ENCODE measurements at places on chromosomes 1 and 21.

GRCh38 chr1:95326023-95326422 is 92.0 kb downstream of the RWDD3 start:
- no peak for DNase-seq

DNA sequence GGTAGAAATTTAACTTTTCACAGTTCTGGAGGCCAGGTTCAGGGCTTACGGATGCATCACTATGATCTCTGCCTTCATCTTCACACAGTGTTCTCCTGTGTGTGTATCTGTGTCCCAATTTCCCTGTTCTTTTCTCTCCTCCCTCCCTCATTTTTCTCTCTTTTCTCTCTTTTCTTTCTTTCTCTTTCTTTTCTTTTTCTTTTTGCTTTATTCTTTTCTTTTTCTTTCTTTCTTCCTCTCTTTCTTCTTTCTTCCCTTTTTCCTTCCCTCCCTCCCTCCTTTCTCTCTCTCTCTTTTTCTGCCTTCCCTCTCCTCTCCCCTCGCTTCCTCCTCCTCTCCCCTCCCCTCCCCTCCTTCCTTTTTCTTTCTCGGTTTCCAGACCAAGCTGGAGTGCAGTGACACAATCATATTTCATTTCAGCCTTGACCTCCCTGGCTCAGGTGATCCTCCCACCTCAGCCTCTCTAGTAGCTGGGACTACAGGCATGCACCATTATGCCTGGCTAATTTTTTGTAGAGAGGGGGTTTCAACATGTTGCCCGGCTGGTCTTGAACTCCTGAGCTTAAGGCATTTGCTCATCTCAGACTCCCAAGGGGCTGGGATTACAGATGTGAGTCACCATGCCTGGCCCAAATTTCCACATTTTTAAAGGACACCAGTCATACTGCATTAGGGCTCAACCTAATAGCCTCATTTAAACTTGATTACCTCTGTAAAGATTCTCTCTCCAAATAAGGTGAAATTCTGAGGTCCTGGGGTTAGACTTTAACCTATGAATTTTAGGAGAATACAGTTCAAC is 115.9 kb downstream of the HUNK start:
- DNase-seq = no peak

DNA sequence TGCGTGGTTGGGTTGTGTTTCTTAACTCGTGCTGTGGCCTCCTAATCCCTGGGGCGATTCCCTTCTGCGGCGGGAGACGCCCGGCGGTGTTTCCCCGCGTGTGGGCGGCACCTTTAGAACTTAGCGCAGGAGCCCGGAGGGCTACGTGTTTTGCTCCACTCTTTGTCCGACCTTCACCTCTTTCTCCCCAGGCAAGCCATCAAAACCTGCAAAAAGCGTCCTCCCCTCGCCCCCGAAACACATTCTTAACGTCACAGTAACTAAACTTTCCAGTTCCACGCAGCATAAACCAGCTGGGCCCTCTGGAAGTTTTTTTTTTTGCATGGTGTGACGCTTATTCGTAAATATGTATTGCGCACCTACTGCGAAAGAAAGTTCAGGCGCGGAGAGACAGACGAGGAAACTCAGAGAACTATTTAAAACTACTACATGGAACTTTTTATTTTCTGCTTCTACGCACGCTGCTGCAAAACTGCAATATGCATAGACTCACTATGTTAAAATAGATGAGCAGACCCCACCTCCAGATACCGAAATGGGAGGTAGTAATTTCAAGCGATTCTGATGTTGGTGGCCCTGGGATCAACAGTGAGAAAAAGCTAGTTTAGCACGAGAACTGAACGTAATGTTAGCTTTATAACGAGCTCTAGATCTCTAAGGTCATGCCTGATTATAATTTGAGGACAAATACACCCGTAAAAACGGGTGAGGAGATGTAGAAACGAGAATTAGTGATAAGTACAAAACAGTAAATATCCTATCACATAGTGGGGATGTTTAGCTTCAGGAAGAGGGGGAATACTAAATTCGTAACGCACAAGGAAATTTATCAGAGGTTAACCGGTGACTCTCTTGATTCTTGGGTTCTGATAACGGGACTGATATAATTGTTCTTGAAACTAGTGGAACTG is 920 bp downstream of the MTR start:
- DNase-seq = no peak

DNA sequence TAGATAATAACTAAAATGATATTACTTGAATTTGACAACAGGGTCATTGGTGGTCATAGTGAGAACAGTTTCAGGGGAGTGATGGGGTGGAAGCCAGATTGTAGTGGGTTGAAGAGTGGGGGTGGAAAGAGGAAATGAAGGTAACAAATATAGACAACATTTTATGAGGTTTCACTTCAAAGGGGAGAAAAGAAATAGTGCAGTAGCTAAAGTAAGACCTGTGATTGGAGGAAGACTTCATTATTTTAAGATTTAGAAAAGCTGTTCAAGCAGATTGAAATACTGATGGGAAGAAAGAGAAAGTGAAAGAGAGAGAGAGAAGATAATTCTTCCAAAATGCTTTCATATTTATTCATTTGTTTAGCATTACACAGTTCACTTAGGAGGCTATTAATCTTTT is 52.0 kb upstream of the KCNA3 start:
- no peak for DNase-seq

- peak; percentile 25 for DNase-seq
Observed at GRCh38 chr1:17494114-17494729, 45.3 kb upstream of the ARHGEF10L start.

- no peak for DNase-seq
Observed at GRCh38 chr1:224730540-224730939, 114.4 kb downstream of the CNIH3 start.

DNA sequence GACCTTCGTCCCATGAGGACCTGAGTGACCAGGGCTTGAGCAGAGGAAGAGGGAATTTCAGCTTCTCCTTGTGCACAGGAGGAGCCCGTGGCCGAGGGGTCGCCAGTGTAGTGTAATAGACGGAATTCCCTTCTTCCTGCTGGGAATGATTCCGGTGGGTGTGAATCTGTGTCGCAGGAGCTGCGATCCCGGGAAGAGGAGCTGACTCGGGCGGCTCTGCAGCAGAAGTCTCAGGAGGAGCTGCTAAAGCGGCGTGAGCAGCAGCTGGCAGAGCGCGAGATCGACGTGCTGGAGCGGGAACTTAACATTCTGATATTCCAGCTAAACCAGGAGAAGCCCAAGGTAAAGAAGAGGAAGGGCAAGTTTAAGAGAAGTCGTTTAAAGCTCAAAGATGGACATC is 34.4 kb downstream of the MAP3K21 start:
- no peak for DNase-seq
